Right forelimb (tissue), 1 donor: ENCODE measurements at places on chromosomes 5 and 9.
A peak's percentile ranks its signal among the peaks of the same experiment; 100 is the strongest.

GRCh38 chr9:135487281-135488012, 7.9 kb downstream of the PPP1R26 start:
- no peak for DNase-seq

- DNase-seq = no peak
Measured at GRCh38 chr5:106361905-106362304, 1308.8 kb downstream of the EFNA5 start.

DNA sequence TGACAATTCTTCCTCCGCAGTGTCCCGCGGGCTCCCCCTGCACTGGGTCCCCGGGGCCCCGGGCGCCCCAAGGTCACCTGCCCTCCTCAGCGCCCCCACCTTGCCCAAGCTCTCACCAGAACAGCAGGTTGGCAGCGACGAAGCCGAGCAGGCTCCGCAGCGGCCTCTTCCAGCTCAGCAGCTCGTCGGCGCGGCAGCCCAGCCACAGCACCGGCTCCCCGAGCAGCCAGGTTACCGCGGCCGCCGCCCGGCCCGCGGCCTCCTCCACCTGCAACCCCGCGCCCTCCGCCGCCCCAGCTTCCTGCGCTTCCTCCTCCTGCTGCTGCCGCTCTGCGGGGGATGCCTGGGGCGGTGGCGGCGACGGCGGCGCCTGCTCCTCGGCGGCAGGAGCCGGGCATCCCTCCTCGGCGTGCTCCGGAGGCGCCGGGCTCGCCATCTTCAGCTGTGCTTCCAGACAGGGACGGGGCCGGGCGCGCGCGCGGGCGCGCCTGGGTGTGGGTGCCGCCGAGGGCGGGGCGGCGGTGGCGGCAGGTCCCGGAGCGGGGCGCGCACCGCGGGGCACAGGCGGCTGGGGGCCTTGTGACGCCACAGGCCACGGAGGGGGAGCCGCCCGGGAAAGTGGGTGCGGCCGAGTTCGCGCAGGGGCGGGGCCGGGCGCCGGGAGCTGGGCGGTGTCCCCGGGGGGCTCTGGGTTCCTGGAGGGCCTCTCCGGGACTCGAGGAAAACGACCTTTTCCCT, at the start of gene RETREG1:
TSS of gene RETREG1 (minus strand) at position 462 of the 738 bp plus-strand sequence. CDS start at position 436, 26 bp downstream.
- peak; percentile 70 for DNase-seq

DNA sequence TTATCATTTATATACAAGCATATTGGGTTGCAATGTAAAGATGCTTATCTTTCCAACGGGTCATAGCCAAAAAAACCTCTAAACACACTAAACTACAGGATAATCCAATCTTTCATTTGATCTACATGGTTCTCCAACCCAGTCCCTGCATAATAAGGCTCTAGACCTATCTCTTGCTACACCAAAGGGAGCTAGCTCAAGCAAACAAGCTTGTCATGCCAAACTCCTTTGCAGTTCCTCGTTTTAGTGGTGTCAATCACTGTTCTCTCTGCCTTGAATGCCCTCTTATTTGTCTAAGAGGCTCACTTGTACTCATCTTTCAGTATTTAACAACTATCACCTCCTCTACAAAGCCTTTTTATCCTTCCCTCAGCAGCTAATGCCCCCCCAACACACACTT, 5.6 kb downstream of the HOMER1 start:
- no peak for DNase-seq

DNA sequence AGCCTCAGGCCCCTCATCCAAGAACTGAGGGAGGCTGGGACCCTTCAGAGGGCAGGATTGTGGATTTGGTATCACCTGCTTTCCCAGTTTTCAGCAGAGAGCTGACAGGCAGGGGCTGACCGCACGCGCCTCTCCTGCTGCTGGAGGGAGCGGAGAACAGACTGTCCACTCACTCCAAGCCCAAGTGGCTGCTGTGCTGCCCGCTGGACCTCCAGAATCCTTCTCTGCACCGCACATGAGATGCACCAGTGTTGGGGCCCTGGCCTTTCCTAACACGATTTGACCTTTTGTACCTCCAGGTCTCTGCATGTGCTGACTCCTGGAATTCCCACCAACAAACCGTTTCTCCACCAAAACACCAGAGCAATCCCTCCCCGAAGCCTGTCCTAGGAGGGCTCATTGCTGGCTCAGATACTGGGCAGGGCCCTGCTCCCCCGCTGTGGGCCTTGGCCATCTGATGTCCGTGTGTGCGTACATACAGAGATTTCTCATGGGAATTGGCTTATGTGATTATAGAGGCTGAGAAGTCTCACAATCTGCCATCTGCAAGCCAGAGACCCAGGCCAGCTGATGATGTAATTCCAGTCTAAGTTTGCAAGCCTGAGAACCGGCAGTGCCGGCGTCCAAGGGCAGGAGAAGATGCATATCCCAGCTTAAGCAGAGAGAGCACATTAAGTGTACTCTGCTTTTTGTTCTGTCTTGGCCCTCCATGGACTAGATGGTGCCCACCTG, 141.7 kb downstream of the GADD45G start:
- peak; percentile 74 for DNase-seq
